ENCODE measurements at places on chromosomes 12 and 14. TPM values are rescaled to one million over a fixed set of nuclear protein-coding genes. Genes with fewer than 3 reads are reported as not detected.

- no peak for DNase-seq
Measured at GRCh38 chr12:67952787-67953186, 36.5 kb upstream of the IFNG-AS1 start.

GRCh38 chr14:49527221-49527620 lies 59.0 kb downstream of the RPS29 start:
- no peak for DNase-seq

GRCh38 chr12:109946505-109946904 lies 46.4 kb downstream of the TCHP start:
- no peak for DNase-seq

DNA sequence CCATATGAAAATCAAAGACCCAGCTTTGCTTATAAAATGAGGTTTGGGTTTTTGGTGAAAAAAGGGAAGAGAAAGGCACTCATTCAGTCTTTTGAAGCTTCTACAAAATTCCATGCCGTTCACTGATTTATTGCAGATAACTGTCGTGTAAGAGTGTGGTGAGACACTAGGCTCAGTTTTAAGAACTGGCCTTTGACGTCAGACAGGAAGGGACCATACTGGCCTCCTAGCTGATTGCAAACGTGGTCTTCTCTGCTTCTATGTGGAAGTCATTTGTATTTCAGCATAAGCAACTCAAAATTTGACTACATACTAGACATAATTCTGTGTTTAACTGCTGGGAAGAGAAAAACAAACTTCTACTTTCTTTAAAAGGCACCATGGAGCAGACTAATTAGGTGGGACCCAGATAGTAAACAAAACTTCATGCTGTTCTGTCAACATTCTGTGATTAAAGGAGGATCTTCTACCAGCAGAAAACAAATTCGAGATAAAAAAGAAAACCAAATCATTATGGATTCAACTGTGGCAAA lies 168.7 kb downstream of the TTC7B start:
- no peak for DNase-seq

- no peak for DNase-seq
Measured at GRCh38 chr14:76729258-76729657, 32.0 kb upstream of the VASH1 start.

DNA sequence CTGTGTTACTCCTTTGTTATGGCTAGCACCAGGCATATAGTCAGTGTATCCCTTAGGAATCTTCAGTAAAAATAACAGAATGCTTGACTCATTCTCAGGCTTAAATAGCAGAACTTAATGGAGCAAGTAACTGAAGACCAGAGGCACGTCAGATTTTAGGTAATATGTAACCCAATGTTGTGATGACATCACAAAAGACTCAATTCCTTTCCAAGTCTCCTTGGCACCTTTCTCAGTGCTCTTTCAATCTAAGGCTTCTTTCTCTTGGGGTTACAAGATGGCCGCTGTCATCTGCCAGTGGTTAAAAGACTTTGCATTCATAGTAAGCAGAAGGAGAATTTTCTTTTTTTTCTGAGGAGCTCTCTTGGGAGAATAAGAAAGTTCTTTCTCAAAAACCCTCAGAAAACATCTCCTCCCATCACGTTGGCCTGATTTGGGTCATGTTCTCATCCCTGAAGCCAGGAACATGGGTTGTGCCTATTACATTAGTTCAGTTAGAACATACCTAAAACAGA lies 33.4 kb upstream of the DCN start:
- DNase-seq = no peak

DNA sequence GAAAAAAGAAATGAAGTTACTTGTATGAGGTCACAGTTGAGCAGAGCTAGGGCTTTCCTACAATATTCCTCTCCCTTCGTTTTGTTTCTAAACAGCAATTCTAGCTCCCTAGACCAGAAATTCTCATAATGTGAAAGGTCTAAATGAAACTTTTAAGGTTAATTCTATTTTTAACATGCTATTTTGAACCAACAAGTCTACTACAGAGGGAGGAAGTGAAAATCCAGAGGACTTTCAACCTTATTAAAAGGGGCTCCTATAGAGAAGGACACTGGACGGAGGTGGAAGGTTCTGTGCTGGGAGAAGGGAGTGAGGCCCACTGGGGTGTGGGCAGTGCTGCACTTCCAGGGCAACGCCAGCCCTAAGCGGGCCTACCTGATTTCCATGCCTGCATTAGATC lies 13.4 kb downstream of the GSG1 start:
- DNase-seq = no peak

GRCh38 chr12:95304673-95305198 lies 87.1 kb downstream of the VEZT start:
- DNase-seq = no peak

The MAP3K9 gene
- total RNA-seq = 10.7 TPM

The PLA2G1B gene
- not detected for total RNA-seq

The PRKCH gene
- 64.2 TPM for total RNA-seq

The CDC42BPB gene
- total RNA-seq = 145 TPM

The AQP2 gene
- not detected for total RNA-seq
